ENCODE measurements at places on chromosomes 5 and 9. TPM values are rescaled to one million over a fixed set of nuclear protein-coding genes. Genes with fewer than 3 reads are reported as not detected.

RNF183 gene
- total RNA-seq, result not detected

CARD9 gene
- 5.3 TPM for total RNA-seq

MAMDC2 gene
- total RNA-seq, result 0.28 TPM

ZNF462 gene
- total RNA-seq, result 2.1 TPM

GARIN3 gene
- not detected for total RNA-seq

IL31RA gene
- total RNA-seq, result not detected

GRIA1 gene
- total RNA-seq, result not detected

PCDHB7 gene
- total RNA-seq, result 0.09 TPM

CCDC152 gene
- total RNA-seq, result 0.08 TPM

HOMER1 gene
- 8.7 TPM for total RNA-seq

C9 gene
- 3,238 TPM for total RNA-seq

ASB6 gene
- total RNA-seq, result 8.4 TPM

AIF1L gene
- 0.93 TPM for total RNA-seq

CBY3 gene
- total RNA-seq, result not detected

PDLIM4 gene
- total RNA-seq, result 0.25 TPM

CTNNA1 gene
- total RNA-seq, result 150 TPM

SOHLH1 gene
- not detected for total RNA-seq

GAS1 gene
- total RNA-seq, result 7.4 TPM

CHMP5 gene
- 23.2 TPM for total RNA-seq
